ENCODE measurements at places on chromosomes 1 and 21. TPM values are rescaled to one million over a fixed set of nuclear protein-coding genes. Genes with fewer than 3 reads are reported as not detected.

PCAT6 gene
- 2.8 TPM for total RNA-seq

LENEP gene
- 1.1 TPM for total RNA-seq

CD52 gene
- not detected for total RNA-seq

S100A7A gene
- total RNA-seq, result not detected

PHGDH gene
- 199 TPM for total RNA-seq

ODR4 gene
- total RNA-seq, result 29.6 TPM

GRIK1 gene
- total RNA-seq, result not detected

S100A2 gene
- total RNA-seq, result 14.1 TPM

PTGER3 gene
- 0.10 TPM for total RNA-seq

DNA sequence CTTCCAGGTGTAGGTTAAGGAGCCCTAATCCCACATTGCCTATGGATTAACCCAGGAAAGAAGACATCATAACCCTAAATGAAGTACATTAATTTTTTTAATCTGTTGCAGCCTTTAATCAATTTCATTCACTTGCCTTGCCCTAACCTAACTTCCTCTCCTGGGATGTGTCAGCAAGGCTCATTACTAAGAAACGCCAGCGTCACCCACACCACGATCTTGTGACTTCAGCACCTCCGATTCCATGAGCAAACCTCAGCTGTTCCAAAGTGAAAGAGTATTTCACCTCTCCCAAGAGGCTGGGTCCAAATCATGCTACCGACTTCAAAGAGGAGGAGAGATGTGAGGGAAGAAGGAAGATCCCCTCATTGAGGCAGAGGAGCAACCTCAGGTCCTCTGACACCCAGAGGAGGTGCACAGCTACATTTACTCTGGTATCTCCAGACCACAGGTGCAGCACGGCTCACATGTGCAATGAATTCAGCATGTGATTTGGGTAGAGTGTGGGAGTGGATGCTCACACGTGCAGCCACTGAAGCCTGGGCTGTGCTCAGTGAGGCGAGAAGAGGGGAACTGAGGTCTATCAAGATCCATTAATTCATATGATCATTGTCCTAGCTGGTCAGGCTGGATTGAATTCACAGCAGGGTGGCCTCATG is 134.1 kb downstream of the SLC30A10 start:
- H3K27ac ChIP-seq, result no peak overlapping the region
- H3K36me3 ChIP-seq, result no peaks in the 10 kb centered on the region
- peaks cover 12% of the 10 kb centered on the region for H3K4me1 ChIP-seq
- DNase-seq, result no peak
- H3K27me3 ChIP-seq, result peaks cover 18% of the 10 kb centered on the region
- no peak overlapping the region for H3K4me3 ChIP-seq

- no peak overlapping the region for H3K27ac ChIP-seq
- H3K4me1 ChIP-seq, result no peaks in the 10 kb centered on the region
- no peaks in the 10 kb centered on the region for H3K36me3 ChIP-seq
- H3K27me3 ChIP-seq, result peaks cover 22% of the 10 kb centered on the region
These were observed 19.9 kb downstream of the RUNX3 start for GRCh38 chr1:24910210-24910609.

DNA sequence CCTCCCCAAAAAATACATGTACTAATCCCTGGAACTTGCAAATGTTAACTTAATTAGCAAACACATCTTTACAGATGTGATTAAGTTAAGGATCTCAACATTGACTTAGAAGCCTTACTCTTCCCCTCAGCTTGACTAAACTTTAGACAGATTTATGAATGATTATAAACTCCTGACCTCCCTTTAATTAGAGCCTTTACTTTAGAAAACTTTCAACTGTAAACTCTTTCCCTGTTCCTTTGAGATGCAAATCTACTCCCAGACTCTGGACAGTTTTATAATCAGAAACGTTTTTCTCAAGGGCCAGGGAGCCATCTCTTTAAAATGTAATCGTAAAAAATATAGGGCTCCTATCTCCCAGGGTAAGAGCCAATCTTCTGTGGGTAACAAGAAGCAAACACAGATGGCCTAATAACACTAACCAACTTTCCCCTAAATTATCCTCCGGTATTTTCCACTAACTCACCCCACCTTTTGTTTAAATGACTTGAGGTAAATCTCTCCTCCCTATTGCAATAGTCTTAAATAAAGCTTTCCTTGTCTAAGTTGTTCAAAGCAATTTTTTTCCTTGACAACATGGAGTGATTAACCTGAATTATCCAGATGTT is 284.1 kb downstream of the BRINP3 start:
- no peaks in the 10 kb centered on the region for H3K27me3 ChIP-seq
- H3K27ac ChIP-seq, result no peak overlapping the region
- no peaks in the 10 kb centered on the region for H3K36me3 ChIP-seq

GRCh38 chr21:27047658-27048314 is 80.9 kb upstream of the ADAMTS5 start:
- H3K4me3 ChIP-seq, result no peak overlapping the region
- H3K27me3 ChIP-seq, result no peaks in the 10 kb centered on the region
- DNase-seq, result no peak

- no peak overlapping the region for H3K4me3 ChIP-seq
- H3K4me1 ChIP-seq, result no peaks in the 10 kb centered on the region
- H3K27me3 ChIP-seq, result no peaks in the 10 kb centered on the region
- no peak for DNase-seq
- peaks cover 11% of the 10 kb centered on the region for H3K36me3 ChIP-seq
These were observed 2.2 kb downstream of the SPATC1L start for GRCh38 chr21:46181953-46182547.

DNA sequence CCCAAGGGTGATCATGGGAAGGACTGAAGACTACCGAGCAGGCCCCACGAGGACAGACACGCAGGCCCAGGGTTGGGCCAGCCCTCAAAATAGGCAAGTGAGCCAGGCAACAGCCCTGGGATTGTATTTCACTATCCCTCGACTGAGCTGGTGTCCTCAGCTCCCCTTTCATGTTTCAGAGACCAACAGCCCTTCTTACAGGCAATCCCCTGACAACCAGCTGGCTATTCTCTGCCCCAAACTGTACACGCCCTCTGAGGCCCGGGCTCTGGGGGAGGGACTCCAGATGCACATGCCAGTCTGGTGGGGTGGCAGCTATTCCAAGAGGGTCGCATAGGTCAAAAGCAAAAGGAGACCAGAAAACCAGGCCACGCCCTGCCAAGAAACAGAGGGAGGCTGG is 243.0 kb downstream of the TOMM20 start:
- H3K27ac ChIP-seq, result no peak overlapping the region
- peaks cover 9% of the 10 kb centered on the region for H3K4me1 ChIP-seq
- no peaks in the 10 kb centered on the region for H3K36me3 ChIP-seq
- H3K4me3 ChIP-seq, result no peak overlapping the region

DNA sequence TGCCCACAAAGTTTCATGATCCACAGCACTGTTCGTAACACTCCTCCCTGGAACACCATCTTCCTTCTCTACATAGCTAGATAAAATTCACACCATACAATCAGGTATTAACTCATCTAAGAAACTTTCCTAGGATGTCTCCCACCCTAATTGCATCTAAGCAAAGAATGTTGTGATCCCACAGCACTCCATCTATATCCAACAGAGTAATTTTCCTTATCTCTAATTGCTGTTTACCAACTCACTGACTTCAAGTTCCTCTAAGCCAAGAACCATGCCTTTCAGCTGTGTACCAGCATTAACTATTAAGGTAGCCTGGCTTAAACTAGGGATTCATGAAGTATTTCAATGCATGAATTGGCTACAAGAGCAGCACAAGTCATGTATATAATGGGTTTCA is 114.2 kb downstream of the SIPA1L2 start:
- H3K36me3 ChIP-seq, result no peaks in the 10 kb centered on the region
- no peak overlapping the region for H3K27ac ChIP-seq
- H3K27me3 ChIP-seq, result no peaks in the 10 kb centered on the region
- no peak overlapping the region for H3K4me3 ChIP-seq
- DNase-seq, result no peak
- H3K4me1 ChIP-seq, result no peaks in the 10 kb centered on the region

DNA sequence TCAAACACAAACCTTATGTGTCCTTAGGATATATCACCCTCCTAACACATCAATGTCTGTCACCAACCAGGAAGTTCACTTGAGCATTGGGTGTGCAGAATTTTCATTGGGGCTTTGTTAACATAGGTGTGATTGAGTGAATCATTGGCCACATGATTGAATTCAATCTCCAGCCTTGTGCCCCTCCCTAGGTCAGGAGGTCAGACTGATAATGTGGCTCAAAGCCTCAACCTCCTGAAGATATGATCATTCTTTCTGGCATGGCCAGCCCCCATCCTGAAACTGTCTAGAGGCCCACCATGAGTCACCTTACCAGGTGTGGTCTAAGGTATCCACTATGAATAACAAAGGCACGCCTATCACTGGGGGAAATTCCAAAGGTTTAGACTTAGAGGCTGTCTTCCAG is 90.1 kb downstream of the PKN2 start:
- no peaks in the 10 kb centered on the region for H3K27me3 ChIP-seq
- peaks cover 39% of the 10 kb centered on the region for H3K36me3 ChIP-seq
- DNase-seq, result peak; percentile 95
- H3K4me1 ChIP-seq, result peaks cover 57% of the 10 kb centered on the region

DNA sequence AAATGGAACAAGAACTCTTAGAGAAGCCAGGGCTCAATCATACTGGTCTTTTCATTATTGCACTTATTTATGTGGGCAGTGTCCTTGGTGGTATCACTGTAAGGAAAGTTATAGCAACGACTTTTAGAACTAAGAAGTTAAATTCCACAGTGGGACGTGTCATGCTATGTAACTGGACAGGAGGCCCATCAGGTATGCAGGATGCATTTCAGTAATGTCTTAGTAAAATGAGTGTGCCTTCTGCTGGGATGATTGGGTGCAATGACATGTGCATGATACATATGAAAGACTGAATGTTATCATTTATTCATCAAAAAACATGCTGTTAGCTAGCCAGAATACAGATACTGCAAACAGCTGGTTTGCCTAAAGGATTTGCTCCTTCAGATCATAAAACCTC is 6.9 kb upstream of the ATP1B1 start:
- no peak overlapping the region for H3K4me3 ChIP-seq
- no peaks in the 10 kb centered on the region for H3K27me3 ChIP-seq
- H3K27ac ChIP-seq, result no peak overlapping the region

- DNase-seq, result no peak
- no peaks in the 10 kb centered on the region for H3K4me1 ChIP-seq
- H3K4me3 ChIP-seq, result no peak overlapping the region
- no peaks in the 10 kb centered on the region for H3K36me3 ChIP-seq
- no peaks in the 10 kb centered on the region for H3K27me3 ChIP-seq
These were observed 50.1 kb upstream of the RGS18 start for GRCh38 chr1:192108161-192108560.

DNA sequence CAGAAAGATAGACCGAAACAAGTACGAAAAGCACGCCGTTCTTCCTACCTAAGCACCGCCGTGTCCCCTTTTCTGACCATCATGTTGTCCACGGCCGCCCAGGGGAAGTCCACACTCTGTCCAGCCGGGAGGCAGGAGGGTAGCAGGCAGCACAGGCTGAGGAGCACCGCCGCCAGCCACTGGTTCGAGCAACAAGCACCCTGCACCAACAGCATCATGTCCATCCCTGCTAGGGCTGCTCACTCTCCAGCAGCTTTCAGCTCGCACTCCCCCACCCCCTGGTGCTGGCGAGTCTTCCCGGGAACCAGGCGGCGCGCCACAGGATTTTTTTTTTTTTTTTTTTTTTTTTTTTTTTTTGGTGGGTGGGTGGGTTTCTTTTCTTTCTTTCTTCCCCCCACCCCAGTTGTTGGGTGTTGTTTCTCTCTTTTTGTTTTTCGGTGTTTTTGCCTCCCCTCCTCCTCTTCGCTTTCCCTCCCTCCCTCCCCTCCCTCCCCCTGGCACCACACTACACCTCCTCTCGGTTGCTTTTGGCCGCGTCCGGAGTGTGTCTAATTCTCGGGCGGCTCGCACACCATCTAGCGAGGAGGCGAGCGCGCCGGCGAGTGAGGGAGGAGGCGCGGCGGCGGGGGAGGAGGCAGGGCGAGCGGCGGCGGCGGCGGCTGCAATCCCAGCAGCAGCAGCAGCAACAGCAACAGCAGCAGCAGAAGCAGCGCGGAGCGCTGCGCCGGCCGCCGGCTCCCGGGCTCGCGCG is at the start of gene NEGR1:
NEGR1 (minus strand) TSS at position 269 of the 751 bp plus-strand sequence.
- no peak within 1 kb of the TSS for H3K4me3 ChIP-seq
- no peaks in the 10 kb centered on the region for H3K36me3 ChIP-seq
- H3K27ac ChIP-seq, result peak within 1 kb of the TSS; percentile 63

DNA sequence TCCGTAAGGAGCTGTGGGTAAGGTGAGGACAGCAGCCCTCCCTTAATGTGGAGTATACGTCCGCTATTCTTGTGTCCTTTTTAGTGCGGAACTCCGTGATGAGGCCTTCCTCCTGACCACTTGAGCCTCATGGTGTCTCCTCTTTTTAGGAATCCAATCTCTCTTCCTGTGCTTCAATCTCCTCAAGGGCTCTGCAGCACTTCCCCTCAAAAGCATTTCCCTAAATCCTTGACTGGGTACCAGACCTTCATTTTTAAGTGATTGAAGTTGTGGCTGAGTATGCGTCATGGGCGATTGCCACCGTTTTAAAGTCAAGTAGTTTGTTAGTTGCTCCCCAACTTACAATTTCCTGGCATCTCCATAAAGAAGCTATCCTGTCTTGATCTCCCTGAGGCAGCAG is 62.8 kb downstream of the SAMSN1 start:
- H3K4me1 ChIP-seq, result no peaks in the 10 kb centered on the region
- no peak overlapping the region for H3K27ac ChIP-seq

GRCh38 chr1:244920911-244921761 is 56.8 kb upstream of the HNRNPU start:
- no peak overlapping the region for H3K27ac ChIP-seq
- DNase-seq, result no peak
- no peaks in the 10 kb centered on the region for H3K27me3 ChIP-seq

DNA sequence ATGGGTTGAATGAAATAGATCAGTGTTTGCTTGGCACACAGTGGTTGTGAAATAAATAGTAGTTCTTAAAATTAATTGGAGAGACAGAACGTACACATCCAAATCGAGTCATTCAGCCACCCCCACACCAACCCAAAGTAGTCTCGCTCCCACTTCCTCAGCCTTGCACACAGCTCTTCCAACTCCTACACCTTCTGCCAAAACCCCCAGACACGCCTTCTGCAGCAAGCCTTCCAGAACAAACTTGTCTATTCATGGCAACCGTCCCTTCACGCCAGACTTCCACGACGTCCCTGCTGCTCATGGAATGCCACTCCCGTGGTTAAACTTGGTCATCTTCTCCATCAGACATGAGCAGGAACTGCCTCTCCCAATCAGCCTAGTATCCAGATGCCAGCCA is 37.5 kb upstream of the RD3 start:
- no peak overlapping the region for H3K4me3 ChIP-seq
- no peak for DNase-seq
- H3K4me1 ChIP-seq, result no peaks in the 10 kb centered on the region

GRCh38 chr1:210535761-210536160 is 207.1 kb downstream of the HHAT start:
- H3K27ac ChIP-seq, result no peak overlapping the region
- peaks cover 16% of the 10 kb centered on the region for H3K27me3 ChIP-seq
- no peak for DNase-seq
- H3K36me3 ChIP-seq, result no peaks in the 10 kb centered on the region

GRCh38 chr1:94538243-94538827 is 3.2 kb downstream of the F3 start:
- DNase-seq, result no peak
- peaks cover 99% of the 10 kb centered on the region for H3K36me3 ChIP-seq
- peaks cover 48% of the 10 kb centered on the region for H3K4me1 ChIP-seq
- no peaks in the 10 kb centered on the region for H3K27me3 ChIP-seq

- DNase-seq, result no peak
- H3K36me3 ChIP-seq, result no peaks in the 10 kb centered on the region
- H3K4me1 ChIP-seq, result peaks cover 9% of the 10 kb centered on the region
- H3K4me3 ChIP-seq, result no peak overlapping the region
- H3K27ac ChIP-seq, result no peak overlapping the region
- H3K27me3 ChIP-seq, result no peaks in the 10 kb centered on the region
These were observed 40.0 kb downstream of the ACOT7 start for GRCh38 chr1:6353619-6353954.

All from Calu3 (cell line).